Neural progenitor cell (in vitro differentiated cells): ENCODE measurements at places on chromosomes 11 and 22. TPM values are rescaled to one million over a fixed set of nuclear protein-coding genes. Genes with fewer than 3 reads are reported as not detected.

AKIP1 gene
- 45.6 and 53.7 TPM in 2 replicates for total RNA-seq

- DNase-seq: no peak
These were observed 90.6 kb downstream of the SYN3 start for GRCh38 chr22:32967386-32968101.

- DNase-seq: no peak
These were observed 117.3 kb downstream of the CEP164 start for GRCh38 chr11:117444711-117445658.

DNA sequence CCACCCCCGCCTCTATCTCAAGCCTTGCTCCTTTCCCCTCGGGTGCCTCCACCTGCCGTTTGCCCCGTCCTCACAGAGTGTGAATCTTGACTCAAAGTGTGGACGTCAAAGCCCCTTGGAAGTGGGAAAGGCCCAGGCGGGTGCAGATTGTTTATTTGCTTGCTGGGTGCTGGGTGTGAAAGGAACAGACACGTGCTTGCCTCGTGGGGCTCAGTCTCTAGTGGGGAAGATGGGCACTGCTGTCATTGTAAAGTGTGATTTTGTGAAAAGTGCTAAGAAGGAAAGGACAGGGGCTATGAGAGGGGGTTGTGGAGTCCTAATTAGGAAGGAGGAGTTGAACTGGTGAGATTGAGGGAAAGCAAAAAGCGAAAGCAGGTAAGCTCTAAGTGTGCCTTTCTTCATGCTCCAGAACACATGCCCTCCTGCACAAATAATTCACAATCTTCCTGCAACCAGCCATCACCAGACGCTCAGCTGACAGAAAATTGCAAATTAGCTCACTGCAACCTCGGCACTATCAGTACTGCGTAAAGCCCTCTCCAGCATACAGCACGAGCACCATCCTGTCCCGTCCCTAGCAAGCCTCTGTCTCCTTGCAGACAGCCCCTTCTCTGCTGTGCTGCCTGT, 9.7 kb upstream of the GCAT start:
- DNase-seq: no peak

GRCh38 chr11:120750647-120751549, 239.3 kb downstream of the GRIK4 start:
- DNase-seq: no peak

- no peak for DNase-seq
These were observed 17.7 kb downstream of the TXN2 start for GRCh38 chr22:36463783-36464184.

- no peak for DNase-seq
These were observed 564 bp downstream of the THAP12 start for GRCh38 chr11:76380159-76380976.

DNA sequence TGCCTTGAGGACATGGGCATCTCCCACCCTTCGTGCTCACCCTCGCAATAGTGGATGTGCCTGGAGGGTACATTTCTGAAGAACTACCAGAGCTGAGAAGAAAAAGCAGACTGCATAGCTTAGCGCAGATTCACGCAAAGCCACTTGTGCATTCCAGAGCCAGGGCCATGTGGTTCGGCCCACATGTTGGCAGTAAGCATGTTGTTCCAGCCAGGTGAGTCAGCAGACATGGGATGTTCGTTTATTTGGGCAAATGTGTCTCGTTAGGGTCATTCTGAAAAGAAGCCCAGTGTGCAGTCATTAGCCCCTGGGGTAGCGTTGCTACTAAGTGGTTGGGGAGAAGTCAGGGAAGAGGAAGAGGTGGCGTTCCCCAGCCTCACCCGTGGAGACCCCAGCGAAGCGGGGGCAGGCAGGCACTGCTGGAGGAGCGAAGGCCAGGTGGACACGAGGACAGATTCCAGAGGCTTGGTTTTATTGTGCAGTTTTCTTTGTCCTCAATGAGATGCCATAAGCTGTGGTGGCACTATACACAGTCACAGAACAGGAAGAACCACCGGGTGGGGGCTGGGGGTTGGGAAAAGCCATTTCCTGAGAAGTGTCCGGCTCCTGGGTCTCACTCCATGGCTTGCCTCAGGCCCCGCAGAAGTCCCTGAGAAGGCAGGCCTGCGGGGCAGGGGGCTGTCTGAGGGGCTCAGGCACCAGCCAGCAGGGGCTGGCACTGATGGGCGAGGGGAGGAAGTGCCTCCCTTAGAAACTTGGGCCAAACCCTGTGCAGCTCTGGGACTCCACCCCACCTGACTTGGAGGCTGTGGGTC, 5.0 kb downstream of the THY1 start:
- DNase-seq: no peak
